ENCODE measurements at places on chromosomes 6 and 20.

DNA sequence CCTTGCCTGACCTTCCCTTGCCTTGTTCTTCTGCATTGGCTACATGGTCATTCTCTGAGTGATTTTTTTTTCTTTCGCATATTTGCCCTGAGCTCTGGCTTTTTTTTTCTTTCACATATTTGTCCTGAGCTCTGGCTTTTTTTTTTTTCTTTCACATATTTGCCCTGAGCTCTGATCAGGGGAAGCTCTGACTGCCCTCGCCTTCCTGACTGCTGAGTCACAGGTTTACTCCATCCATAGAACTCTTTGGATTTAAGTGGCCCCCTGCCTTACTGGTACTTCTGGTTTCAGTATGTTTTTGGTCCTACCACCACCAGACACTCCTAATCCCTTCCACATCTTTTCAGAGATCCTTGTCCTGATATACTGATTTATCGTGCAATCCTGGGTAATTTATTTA is 201.1 kb downstream of the OGFRL1 start:
- no peak for DNase-seq

GRCh38 chr6:168196881-168197635 is 118.0 kb upstream of the FRMD1 start:
- no peak for DNase-seq

DNA sequence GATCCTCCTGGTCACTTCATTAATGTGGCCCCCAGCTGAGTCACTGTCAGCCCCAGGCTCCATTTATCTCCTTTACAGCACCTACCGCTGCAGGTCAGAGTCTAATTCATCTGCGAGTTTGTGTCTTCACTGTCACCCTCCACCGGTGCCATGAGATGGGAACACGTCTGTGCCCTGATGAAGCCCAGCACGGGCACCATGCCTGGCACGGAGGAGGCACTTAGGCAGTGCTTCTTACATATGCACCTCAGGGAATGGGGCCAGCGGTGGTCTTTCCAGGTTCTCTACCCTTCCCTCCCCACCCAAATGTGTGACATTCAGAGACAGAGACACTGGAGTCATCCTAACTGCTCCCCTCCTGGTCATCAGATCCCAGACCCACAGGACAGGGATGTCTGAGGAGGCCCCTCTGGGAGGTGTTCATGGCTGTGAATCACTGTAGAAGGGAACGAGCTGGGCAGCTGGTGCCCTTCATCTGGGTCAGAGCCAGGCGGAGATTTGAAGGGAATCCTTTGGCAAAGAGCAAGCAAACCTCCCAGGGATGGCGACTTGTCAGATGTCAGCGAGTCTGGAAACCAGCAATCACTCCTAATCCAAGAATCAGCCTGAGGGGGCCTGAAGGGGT is 364.6 kb downstream of the PREX1 start:
- no peak for DNase-seq

DNA sequence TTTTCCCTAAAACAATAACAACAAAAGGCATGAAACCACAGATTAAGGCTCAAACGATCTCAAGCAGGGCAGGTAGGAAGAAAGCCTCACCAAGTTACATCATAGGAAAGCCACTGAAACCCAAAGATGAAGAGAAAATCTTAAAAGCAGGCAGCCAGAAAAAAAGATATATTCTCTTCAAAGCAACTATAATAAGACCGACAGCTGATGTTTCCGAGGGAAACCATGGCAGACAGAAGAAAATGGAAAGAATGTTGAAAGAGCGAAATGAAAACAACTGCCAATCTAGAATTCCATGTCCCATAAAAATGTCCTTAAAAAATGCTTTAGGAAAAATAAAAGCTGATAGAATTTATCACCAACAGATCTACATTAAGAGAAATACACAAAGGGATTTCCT is 161.5 kb upstream of the THBS2 start:
- DNase-seq, result no peak

DNA sequence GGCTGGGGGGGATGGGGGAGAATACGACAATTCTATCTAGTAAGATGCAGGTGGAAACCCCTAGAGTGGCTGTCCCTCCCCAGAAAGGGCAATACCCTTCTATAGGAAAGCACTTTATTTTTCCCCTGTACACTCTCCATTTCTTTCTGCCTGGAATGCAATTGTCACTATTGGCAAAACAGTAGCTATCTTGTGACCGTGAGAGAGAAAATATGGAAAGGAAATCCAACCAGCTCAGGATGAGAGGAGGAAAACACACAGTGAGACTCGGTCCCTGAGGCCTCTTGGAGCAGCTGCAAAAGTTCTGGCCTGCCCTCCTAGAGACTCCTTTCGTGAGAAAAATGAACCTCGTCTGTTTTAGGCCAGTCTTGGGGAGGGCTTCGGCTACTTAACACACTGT is 43.4 kb downstream of the FAM50B start:
- no peak for DNase-seq

DNA sequence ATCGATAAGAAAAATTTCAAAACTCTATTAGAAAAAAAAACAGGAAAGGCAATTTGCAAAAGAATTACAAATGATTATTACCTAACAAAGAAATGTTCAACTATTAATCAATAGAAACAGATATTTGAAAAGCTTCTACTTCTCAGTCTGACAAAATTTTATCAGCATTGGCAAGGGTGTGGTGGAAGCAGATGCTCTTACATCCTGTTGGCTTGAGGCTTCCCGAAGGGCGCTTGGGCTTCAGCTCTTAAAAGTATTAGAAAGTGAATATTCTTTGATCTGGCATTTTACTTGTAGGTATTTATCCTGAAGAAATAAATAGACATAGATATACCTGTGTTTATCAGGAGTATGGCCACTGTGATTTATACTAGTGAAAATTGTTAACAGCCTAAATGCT is 38.7 kb downstream of the SLC35D3 start:
- DNase-seq, result no peak

GRCh38 chr20:32201296-32201976 is 6.1 kb downstream of the PLAGL2 start:
- no peak for DNase-seq

Measured in NCI-H1436 treated with DMSO at 0.1 percent for 48 hours (cell line).